NCI-H1105 (cell line): ENCODE measurements at places on chromosomes 4 and X.

DNA sequence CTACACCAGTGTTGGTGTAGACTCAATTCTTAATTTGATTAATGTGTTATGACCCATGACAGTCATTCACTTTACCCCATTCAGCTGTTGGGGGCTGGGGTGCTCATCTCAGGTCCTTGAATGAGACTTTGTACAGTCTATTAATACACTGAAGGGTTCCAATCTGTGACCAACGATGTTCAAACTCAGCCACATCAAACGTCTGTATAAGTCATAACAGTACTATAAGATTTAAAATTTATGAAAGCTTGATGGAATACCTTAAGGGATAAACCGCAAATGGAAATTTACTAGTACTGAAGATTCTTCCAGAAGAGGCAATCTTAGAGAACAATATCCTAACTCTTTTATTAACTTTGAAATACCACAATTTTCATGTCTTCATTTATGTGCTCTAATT lies 33.7 kb downstream of the REST start:
- no peak for DNase-seq

- DNase-seq = no peak
These were observed 6.2 kb upstream of the RTL3 start for GRCh38 chrX:78665342-78665741.

GRCh38 chrX:154310616-154311536 lies 15.3 kb downstream of the TKTL1 start:
- no peak for DNase-seq

GRCh38 chr4:5732158-5732557 lies 21.2 kb downstream of the EVC start:
- DNase-seq = no peak

GRCh38 chr4:98110214-98110613 lies 33.1 kb downstream of the STPG2 start:
- DNase-seq = no peak

DNA sequence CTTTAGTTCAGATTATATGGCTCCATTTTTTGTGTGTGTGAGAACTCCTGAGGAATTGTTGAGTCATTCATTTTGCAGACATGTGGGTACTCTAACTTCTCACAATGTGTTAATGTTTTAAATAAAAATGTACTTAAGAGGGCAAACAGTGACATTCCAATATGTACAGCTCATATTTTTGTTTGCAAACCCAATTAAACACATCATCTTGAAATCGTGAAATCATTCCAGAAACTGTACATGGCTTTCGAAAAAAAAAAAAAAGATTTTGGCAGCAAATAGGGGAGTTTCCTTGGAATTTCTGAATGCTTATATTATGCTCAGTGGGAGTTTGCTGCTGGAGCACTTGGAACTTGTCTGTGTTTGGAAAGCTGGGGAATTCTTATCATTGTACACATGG lies 85.0 kb downstream of the HPGD start:
- no peak for DNase-seq

- no peak for DNase-seq
These were observed 10.3 kb upstream of the MXD4 start for GRCh38 chr4:2272026-2272827.

- no peak for DNase-seq
These were observed 2.7 kb downstream of the GSX2 start for GRCh38 chr4:54102531-54103106.

- no peak for DNase-seq
These were observed 12.4 kb upstream of the ADH7 start for GRCh38 chr4:99447513-99447912.

DNA sequence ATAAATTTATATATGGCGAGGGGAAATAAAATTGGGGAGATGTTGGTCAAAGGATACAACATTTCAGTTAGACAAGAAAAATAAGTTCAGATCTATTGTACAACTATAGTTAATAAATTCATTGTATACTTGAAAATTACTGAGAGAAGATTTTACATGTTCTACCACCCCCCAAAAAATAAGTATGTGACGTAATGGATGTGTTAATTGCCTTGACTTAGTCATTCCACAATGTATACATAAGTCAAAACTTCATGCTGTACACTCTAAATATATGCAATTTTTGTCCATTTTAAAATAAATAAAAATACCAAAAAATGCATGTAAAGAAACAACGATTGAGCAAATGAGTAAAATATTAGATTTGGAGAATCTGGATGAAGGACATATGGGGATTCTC lies 1.8 kb downstream of the USP11 start:
- no peak for DNase-seq

GRCh38 chrX:97155816-97156215 lies 272.1 kb downstream of the RPA4 start:
- no peak for DNase-seq

- no peak for DNase-seq
These were observed 14.3 kb upstream of the INTU start for GRCh38 chr4:127618427-127618826.

GRCh38 chrX:135497736-135498135 lies 22.7 kb upstream of the INTS6L start:
- no peak for DNase-seq

DNA sequence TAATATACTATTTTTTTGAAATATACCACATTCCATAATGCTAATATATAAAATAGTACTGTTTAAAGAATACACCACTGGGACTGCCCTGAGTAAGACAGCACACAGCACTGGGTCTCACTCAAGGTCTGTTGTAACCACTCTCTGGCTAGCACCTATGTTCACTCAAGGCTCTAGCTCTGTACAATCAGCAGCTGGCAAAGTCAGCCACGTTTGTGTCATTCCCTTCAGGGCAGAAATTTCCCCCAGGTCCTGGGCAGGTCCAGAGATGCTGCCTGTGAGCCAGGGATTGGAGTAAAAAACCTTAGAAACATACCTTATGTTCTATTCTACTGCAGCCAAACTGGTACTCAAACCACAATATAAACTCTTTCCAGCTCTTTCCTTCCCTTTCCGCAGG lies 1160.2 kb upstream of the ADGRL3 start:
- DNase-seq = no peak

DNA sequence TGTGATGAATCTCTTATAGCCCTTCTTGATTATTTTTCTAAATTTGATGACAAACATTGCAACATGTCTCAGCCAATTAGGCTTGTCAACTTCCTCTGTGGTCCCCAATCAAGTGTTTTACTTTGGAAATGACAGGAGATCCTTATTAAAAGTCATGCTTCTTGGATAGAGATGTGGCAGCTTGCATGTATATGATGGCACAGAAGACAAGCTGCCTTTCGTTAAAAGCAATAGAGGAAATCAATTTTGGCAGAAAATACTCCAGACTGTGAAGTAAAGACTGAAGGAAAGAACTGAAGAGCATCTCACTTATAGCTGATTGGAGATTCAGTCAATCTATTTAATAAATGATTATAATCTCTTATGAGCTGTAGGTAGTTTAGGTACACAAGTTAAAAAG lies 419.6 kb downstream of the PCDH7 start:
- DNase-seq = no peak

GRCh38 chr4:123874063-123874462 lies 477.5 kb downstream of the SPRY1 start:
- no peak for DNase-seq

GRCh38 chrX:136710325-136710951 lies 62.5 kb downstream of the CD40LG start:
- DNase-seq = no peak

DNA sequence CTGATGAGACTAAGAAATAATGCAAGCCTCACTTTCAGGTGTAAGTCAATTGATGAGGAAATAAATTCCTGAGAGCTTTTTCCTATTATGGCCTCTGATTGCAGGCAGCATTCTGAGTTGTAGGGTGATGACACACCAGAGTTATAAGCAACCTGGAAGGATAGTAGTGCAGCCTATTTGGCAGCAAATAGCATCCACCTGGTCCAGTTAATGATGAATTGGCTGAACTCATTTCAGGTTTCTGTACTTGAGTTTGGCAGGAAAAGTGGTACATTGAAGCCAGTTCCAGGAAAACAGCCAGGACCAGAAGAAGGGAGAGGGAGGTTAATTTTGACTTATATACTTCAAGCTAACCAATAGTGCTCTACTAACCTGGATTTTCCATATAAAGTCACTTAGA lies 316.8 kb downstream of the NAF1 start:
- DNase-seq = peak; percentile 56

DNA sequence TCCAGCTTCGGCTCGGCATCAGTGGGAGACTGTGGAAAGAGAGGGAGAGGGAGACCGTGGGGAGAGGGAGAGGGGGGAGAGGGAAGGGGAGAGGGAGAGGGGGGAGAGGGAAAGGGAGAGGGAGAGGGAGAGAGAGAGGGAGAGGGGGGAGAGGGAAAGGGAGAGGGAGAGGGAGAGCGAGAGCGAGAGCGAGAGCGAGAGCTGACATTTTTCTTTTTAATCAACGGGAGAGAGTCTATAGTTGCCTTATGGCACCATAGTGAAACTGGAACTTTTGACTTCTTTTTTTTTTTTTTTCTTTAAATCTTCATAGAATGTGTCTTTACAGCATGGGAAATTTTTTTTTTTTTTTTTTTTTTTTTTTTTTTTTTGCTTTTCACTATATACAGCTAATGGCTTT lies 94.7 kb upstream of the NUDT6 start:
- DNase-seq = no peak

GRCh38 chrX:74465424-74465823 lies 44.1 kb downstream of the SLC16A2 start:
- no peak for DNase-seq

DNA sequence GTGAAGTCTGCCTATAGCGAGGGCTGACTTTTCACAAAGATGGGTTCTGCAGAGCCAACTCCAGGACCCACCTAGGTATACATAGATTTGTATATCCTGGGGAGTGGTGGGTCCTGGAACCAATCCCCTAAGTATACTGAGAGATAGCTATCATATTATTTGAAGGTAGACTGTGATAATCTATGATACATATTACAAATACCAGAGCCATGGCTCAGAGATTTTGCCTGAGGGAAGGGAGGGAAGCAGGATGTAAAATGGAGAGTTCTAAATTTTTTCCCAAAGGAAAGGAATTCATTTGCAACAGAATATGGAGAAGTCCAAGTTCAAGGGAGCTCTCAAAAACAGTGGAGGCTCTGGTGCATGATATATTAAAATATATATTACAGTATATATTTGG lies 7.2 kb downstream of the TCEAL3 start:
- no peak for DNase-seq

DNA sequence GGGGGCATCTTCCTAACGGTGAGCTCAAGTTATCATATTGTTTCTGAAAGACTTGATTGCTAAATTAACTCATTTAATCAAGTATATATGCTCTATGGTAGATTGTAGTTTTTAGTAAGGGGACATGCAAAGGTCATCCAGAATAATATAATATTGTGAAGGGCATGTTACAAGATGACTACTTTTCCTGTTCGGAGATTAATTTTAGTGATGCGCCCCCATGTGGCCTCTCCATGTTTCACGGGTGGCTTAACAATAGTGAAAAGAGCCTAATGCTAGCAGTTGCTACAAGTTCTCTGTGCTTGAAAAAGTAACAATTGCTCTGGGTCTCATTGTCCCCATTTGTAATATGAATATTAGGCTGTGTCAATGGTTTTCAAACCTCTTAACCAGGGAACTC lies 12.2 kb downstream of the SMPX start:
- no peak for DNase-seq

- DNase-seq = no peak
These were observed 78.4 kb downstream of the DRD5 start for GRCh38 chr4:9859810-9860209.

DNA sequence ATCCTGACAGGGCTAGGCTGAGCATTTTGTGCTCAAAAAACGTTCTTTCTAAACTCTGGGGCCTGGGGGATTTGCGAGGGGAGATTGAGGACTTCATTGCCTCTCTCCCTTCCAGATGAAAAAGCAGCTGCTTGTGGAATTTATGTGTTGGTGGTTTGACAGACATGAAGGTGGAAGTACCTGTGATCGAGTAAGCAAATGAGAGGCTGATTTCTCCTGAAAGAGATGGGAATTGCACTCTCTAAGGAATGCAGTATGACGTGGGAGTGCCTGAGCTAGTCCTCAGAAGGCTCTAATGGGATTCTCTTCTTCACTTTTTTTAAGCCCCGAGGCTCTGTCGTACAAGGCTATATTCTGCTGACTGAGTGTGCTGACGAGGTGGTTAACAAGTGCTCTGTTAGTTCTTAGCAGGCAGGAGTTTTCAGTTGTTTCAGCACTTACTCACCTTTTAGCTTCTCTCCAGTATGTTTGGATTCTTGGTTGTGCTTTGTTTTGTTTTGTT lies 426.8 kb upstream of the CNKSR2 start:
- DNase-seq = no peak

DNA sequence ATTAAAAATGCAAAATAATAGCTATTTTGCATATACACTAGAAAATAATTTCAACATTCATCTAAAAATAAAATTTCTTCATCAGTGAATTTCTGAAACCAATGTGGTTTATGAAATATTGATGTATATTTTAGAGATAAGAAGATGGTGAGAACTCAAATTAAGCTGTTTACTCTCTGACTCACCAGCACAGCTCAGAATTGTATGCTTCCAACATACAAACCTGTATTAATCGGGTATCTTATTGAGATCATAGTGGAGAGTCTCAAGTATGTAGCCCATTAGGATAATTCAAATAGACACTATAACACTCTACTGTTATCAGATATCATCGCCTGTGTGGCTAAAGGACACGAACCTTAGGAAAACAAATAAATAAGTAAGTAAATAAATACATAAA lies 899.5 kb upstream of the INTU start:
- DNase-seq = peak; percentile 11

DNA sequence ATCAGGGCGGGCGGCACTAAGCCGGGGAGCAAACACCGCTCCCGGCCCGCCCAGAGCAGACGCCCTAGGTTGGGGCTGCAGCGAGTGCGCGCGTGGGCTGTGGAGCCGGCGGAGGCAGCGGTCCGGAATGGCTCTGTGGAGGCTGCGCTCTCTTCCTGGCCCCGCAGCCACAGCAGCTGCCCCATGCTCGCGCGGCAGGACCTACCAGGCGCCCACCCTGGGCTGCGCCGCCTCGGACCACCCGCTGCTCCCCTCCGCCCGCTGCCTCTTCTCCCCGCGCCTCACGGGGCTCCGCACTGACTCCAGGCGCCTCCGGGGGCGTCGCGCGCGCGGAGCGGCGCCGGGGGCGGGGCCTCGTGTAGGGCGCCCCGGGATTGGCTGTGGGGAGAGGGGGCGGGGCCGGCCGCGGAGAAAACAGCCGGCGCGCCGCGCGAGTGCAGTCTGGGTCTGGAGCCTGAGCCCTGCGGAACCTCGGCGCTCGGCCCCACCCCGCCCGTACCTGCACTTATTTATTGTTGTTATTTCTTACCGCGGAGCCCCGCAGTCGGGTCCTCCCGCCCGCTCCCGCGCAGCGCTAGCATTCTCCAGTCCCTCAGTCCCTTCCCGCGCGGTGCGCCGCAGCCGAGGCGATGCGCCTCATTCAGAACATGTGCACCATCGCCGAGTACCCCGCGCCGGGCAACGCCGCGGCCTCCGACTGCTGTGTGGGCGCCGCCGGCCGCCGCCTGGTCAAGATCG lies at the start of gene RASL11B:
TSS of gene RASL11B (plus strand) at position 439 of the 738 bp plus-strand sequence. CDS start at position 630, 191 bp downstream.
- DNase-seq = peak; percentile 51

DNA sequence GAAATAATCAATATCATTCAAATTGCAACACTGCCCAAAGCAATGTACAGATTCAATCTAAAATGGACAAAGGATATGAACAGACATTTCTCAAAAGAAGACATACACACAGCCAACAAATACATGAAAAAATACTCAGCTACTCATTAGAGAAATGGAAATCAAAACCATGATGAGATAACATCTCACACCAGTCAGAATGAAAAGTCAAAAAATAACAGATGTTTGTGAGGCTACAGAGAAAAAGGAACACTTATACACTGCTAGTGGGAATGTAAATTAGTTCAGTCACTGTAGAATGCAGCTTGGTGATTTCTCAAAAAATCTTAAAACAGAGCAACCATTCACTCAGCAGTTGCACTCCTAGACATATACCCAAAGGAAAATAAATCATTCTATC lies 205.2 kb downstream of the DKK2 start:
- DNase-seq = no peak

GRCh38 chr4:57099363-57099762 lies 10.8 kb downstream of the IGFBP7 start:
- no peak for DNase-seq
